Osteoblast (primary cell): ENCODE measurements at places on chromosomes 6 and 20. TPM values are rescaled to one million over a fixed set of nuclear protein-coding genes. Genes with fewer than 3 reads are reported as not detected.

OR2B6 gene
- not detected in 2 replicates for total RNA-seq

PAX1 gene
- under 0.01 TPM in 1 of 2 replicates, not detected in the other for total RNA-seq

ACTL10 gene
- 1.8 and 2.2 TPM in 2 replicates for total RNA-seq

DNA sequence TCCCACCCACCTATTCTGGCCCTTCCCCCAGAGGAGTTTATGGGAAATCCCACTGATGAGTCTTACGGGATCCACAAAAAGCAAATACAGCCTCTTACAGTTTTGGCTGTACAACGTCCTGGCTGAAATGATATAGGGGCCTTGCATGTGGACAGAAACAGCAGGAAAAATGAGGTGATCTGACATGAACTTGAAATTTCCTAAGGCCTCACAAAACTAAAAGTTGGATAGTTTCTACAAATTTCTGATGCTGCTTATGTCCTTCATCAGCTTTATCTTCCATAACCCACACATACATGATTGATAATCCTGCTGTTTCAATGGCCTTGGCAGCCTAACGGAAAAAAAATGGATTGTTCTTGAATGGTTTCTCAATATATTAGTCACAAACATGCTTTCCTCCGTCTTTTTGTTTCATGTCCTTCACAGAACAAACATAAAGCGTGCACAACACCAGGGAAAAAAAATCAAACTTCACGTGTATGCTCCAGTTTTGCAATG, 118.8 kb downstream of the BMP5 start:
- H3K4me1 ChIP-seq = peaks cover 4% of the 10 kb centered on the region
- no peak overlapping the region for H3K27ac ChIP-seq
- no peaks in the 10 kb centered on the region for H3K27me3 ChIP-seq

GRCh38 chr6:112154711-112155110, 67.3 kb downstream of the FAM229B start:
- H3K36me3 ChIP-seq = peaks cover 85% of the 10 kb centered on the region
- no peak overlapping the region for H3K4me3 ChIP-seq
- no peak for DNase-seq
- no peaks in the 10 kb centered on the region for H3K27me3 ChIP-seq
- peak overlapping the region; percentile 38 for H3K27ac ChIP-seq

- H3K27ac ChIP-seq = no peak overlapping the region
- H3K4me1 ChIP-seq = peaks cover 3% of the 10 kb centered on the region
- DNase-seq = no peak
- no peaks in the 10 kb centered on the region for H3K36me3 ChIP-seq
- H3K27me3 ChIP-seq = no peaks in the 10 kb centered on the region
- H3K4me3 ChIP-seq = no peak overlapping the region
Measured at GRCh38 chr6:118639054-118639964, 12.1 kb downstream of the CEP85L start.

- no peaks in the 10 kb centered on the region for H3K27me3 ChIP-seq
- H3K4me1 ChIP-seq = peaks cover 45% of the 10 kb centered on the region
- no peaks in the 10 kb centered on the region for H3K36me3 ChIP-seq
- H3K27ac ChIP-seq = peak overlapping the region; percentile 100
Measured at GRCh38 chr6:14706378-14706929, 539.4 kb upstream of the JARID2 start.

CLPSL2 gene
- total RNA-seq = not detected in 2 replicates

DNA sequence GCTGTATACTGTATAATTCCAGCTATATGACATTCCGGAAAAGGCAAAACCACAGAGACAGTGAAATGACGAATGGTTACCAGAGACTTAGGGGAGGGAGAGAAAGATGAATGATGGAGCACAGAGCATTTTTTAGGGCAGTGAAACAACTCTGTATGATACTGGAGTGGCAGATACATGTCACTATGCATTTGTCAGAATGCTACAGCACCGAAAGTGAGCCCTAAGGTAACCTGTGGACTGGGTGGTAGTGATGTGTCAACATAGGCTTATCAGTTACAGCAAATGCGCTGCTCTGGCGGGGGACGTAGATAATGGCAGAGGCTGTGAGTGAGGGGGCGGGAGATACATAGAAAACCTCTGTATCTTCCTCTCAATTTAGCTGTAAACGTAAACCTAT, 201.3 kb upstream of the SSTR4 start:
- no peak for DNase-seq
- H3K27me3 ChIP-seq = no peaks in the 10 kb centered on the region
- H3K36me3 ChIP-seq = no peaks in the 10 kb centered on the region
- H3K4me1 ChIP-seq = no peaks in the 10 kb centered on the region
- H3K4me3 ChIP-seq = no peak overlapping the region

DNA sequence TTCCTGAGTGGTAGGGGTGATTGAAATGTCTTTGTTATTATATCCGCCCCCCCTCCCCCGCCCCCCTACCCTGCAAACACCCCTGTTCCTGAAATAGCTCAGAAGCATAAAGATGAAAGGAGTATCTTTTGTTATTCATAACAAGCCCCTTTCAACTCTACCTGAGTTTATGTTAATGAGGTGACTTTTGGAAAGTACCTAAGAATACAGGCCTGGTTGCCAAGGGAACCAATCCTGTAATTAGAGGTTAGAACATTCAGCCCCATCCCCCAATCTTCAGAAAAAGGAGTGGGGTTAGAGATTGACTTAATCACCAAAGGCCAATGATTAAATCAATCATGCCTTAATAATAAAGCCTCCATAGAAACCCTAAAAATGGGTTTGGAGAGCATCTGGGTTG, 979.2 kb upstream of the GJE1 start:
- no peaks in the 10 kb centered on the region for H3K27me3 ChIP-seq
- H3K4me3 ChIP-seq = no peak overlapping the region
- H3K36me3 ChIP-seq = no peaks in the 10 kb centered on the region

TBXT gene
- total RNA-seq = not detected in 2 replicates

VSTM2L gene
- 2.5 and 2.9 TPM in 2 replicates for total RNA-seq

GRCh38 chr6:14092838-14093789, 24.5 kb upstream of the CD83 start:
- H3K36me3 ChIP-seq = no peaks in the 10 kb centered on the region
- DNase-seq = no peak
- H3K27ac ChIP-seq = no peak overlapping the region
- no peak overlapping the region for H3K4me3 ChIP-seq

DNA sequence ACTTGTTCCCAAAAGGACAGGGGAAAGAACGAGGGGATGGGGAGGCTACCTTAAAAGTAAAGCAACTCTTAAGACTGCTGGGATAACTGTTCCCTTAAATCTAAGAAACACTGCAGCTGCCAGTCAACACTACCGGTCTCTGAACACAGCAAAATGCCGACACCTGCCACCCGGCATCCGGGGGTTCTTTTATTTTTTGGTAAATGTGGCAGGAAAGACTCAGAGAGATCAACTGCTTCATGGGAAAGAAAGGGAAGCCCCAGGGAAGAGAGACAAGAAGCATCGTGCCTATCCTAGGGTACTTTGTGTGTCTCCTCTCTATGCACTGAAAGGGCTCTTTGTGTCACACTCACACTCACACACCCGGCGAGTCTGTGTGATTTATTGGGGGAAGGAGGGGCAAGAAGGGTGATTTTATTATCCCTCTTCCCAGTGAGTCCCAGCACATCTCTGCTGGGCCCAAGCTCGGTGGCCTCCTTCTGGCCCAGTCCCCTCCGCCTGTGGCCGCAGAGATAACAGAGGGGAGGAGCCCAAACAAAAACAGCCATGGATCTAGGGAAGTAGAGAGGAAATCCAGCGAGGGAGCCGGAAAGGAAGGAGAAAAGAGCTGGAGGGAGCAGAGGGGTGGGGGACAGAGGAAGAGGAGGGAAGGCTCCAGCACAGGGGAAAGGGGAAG, 1.4 kb downstream of the FYN start:
- peak; percentile 90 for DNase-seq
- H3K27ac ChIP-seq = peak overlapping the region; percentile 82
- no peaks in the 10 kb centered on the region for H3K36me3 ChIP-seq
- H3K27me3 ChIP-seq = no peaks in the 10 kb centered on the region
- H3K4me3 ChIP-seq = peak overlapping the region; percentile 86
- H3K4me1 ChIP-seq = peaks cover 27% of the 10 kb centered on the region

DNA sequence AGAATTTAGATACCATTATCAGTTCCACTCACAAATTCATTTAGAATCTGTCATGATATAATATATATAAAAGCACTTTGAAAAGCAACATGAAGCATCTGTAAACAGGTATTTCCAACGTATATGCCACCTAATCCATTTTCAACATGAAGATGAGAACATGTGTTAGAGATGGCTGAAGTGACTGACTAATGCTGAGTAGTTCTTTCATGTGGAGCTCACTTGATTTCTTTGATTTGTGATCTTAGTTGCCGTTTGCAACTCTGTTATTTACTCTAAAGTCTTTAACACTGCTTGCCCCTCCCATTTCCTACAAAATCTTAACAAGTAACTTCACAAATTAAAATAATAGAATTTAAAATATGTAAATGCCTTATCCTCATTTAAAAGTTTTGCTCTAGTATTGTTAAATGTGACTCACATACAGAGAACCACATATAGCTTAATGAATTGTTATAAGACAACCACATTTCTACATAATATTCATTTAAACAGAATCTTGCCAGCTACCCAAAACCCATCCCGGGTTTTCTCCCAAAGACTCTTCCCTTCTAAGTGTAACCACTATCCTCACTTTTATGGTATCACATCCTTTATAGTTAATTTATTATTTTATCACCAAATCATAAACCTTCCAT, 78.3 kb downstream of the ME1 start:
- DNase-seq = peak; percentile 29
- H3K27ac ChIP-seq = no peak overlapping the region
- H3K27me3 ChIP-seq = no peaks in the 10 kb centered on the region

GRCh38 chr6:24441599-24441904, 38.8 kb downstream of the MRS2 start:
- no peaks in the 10 kb centered on the region for H3K4me1 ChIP-seq
- H3K27ac ChIP-seq = no peak overlapping the region
- no peak for DNase-seq
- H3K36me3 ChIP-seq = no peaks in the 10 kb centered on the region
- H3K27me3 ChIP-seq = no peaks in the 10 kb centered on the region

DNA sequence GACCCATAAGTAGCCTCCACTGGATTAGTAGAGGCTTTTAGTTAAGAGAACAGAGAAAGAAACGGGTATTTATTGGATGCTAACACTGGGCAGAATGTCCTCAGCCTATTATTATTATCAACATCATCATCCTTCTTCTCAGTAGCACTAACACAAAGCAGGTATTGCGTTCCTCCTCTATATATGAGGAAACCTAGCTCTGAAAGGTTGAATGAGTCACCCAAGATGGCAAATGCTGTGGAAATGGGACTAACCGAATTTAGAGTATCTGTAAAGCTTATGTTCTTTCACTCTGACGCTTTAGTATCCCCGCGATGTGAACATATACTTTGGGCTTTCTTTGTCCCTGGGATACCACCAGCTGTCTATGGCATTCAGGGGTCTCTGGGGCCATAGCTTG, 77.0 kb downstream of the ADTRP start:
- H3K36me3 ChIP-seq = no peaks in the 10 kb centered on the region
- no peaks in the 10 kb centered on the region for H3K27me3 ChIP-seq
- H3K4me3 ChIP-seq = no peak overlapping the region

GRCh38 chr6:14388371-14388770, 270.8 kb downstream of the CD83 start:
- H3K4me3 ChIP-seq = no peak overlapping the region
- no peak overlapping the region for H3K27ac ChIP-seq
- peaks cover under 1% of the 10 kb centered on the region for H3K27me3 ChIP-seq
- no peaks in the 10 kb centered on the region for H3K36me3 ChIP-seq
- no peak for DNase-seq

DNA sequence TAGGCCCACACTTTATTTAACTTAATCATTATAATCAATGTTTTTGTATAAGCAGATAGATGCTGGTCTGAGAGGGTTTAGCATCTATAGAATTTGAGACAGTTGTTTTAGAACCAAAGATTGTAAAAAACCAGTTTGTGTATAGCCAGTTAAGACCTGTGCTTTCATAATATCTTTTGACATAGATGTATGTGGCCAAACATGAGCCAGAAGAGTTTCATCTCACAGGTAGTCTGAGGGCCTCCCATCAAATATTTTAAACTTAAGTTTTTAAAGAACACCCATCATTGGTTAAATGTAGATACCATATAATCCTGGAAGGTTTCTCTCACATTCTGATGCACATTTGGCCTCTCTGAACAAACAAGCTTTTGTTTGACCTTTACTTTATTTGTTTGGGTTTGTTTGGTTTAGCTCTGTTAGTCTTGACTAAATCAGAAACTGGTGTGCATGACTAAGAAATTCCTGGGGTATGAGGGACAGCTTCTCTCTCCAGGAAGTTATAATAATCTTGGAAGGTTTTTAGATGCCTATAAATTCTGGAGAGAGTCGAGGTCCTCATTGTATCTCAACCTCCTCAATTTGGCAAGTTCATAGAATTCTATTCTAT, 58.0 kb upstream of the TMEM200A start:
- no peaks in the 10 kb centered on the region for H3K36me3 ChIP-seq
- H3K27ac ChIP-seq = no peak overlapping the region
- no peak overlapping the region for H3K4me3 ChIP-seq
- DNase-seq = no peak
- peaks cover 14% of the 10 kb centered on the region for H3K4me1 ChIP-seq

GRCh38 chr6:107704347-107705013, 119.6 kb downstream of the SCML4 start:
- peak; percentile 73 for DNase-seq
- peaks cover 10% of the 10 kb centered on the region for H3K4me1 ChIP-seq
- peak overlapping the region; percentile 44 for H3K4me3 ChIP-seq
- no peaks in the 10 kb centered on the region for H3K27me3 ChIP-seq

GRCh38 chr6:119237177-119237715, 112.3 kb downstream of the MAN1A1 start:
- no peaks in the 10 kb centered on the region for H3K27me3 ChIP-seq
- H3K27ac ChIP-seq = no peak overlapping the region
- DNase-seq = no peak
- no peaks in the 10 kb centered on the region for H3K36me3 ChIP-seq
- no peaks in the 10 kb centered on the region for H3K4me1 ChIP-seq

DNA sequence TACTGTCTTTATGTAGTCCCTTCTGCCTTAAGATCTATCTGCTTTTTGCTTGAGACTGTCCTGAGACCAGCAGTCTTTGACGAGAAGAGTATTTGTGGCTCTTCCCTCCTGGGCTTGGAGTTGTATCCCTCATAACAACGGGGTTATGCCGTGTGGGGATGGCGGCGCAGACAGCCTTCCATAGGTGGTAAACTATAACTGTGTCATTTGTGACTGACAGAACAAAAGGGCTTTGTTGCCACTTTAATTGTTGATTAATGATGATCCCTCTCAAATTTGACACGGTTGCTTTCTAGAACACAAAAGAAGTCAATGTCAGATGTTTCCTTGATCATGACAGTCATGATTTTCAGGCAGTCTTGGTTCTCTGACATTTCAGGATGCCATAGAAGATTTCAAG, 196.6 kb downstream of the JARID2 start:
- no peak overlapping the region for H3K4me3 ChIP-seq
- H3K27ac ChIP-seq = no peak overlapping the region
- no peaks in the 10 kb centered on the region for H3K27me3 ChIP-seq
- no peak for DNase-seq
